Renal cortex interstitium (tissue), 15 donors: ENCODE measurements at places on chromosomes 1 and 21.

DNA sequence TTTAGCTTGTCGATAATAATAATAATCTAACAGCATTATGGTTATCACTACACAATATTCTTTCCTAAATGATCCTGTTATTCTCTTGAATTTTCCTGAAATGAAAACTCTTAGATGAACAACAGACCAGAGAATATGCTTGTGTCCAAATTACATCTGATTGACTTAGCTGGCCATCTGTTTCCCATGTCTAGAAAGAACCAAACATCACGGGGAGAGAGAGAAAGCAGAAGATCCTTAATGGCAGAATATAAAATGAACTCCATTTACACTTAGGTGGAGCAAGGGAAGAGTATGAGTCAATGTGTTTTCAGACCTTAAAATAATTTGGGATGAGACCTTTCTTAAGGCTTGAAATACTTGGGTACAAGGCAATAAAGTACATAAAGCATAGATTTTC is 162.2 kb downstream of the DSCAM start:
- DNase-seq: no peak

- DNase-seq: no peak
Observed at GRCh38 chr1:211529453-211529852, 37.5 kb upstream of the RD3 start.

DNA sequence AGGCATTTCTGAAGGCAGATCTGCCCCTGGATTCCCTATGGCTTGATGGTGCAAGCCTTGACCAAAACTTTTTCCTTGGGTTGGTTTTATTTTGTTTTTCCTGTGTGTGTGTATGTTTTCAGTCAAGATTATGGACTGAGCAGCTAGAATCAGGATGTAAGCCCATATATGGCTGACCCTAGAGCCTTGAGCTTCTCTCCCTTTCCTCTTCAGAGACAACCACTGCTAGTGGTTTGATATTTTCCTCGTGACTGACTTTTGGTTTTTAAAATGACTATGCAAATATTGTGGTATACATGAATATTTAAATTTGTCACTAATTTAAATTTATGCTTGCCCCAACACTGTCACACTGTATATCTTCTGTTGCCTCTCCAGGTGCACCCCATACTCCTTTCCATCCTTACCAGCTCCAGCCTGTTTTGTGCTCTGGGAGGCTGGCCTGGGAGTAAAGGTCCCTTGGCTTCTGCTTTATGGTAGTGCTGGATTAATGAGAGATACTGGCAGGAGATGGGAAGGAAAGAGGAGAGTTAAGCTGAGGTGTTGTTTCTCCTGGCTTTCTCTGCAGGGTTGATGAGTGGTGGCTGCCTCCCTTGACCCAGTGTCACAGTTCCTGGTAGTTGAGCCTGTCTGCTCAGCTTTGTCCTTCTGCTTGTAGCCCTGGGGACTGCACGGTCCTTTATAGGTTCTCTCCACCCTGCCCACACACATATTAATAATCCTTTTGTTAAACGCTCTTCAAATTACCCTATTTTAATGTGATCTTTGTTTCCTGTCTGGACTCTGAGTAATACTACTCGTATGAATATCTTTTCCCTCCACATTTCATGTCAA is 44.4 kb downstream of the RWDD3 start:
- DNase-seq: no peak

DNA sequence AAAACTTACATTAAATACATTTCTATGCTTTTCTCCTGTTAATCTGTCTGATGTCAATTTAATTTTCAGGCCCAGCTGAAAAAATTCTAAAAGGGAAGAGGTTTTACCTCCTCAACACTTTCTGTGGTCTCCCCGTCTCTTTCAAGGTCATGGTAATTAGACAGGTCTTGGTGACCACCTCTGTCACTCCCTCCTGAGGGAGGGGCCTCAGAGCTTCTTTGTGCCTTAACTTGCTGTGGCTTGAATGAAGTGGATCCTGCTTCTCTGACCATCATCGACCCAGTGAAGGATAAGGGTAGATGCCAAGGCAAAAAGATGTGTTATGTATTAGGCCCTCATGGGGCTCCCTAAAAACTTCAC is 40.8 kb upstream of the OSBPL9 start:
- DNase-seq: no peak

DNA sequence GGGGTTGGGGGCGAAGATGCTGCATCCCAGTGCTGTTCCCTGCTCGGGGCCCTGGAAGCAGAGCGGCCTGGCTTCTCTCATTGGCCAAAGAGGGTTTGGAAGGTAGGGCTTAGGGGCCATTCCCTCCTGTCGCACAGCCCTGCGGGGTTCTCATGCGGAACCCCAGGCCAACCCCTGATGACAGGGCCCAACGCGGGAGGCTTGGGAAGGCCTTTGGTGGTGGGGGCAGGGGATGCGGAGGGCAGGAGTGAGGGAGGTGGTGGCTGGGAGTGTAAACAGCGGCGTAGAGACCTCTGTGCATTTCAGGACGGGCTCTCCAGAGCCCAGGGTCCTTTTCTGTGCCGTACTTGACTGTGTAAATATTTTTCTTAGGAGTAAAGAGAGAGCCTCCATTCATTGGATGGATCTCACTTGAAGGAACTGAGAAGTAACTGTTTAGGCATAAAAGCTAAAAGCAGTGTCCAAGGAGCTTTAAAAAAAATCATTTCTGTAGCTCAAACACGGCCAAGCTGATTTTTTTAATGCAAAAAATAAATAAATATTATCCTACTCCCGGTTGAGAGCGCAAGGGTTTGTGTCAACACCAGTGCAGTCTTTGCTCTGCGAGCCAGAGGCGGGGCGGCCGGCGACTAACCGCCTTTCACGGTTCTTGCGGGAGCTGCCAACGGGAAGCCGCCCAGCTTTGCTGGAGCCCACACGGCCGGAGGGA is 169.1 kb downstream of the PRDM16 start:
- DNase-seq: no peak

- DNase-seq: no peak
Observed at GRCh38 chr1:59498640-59499039, 201.7 kb downstream of the FGGY start.

- DNase-seq: no peak
Observed at GRCh38 chr1:59081795-59082194, 215.1 kb upstream of the FGGY start.

GRCh38 chr1:177490036-177490639 is 319.4 kb downstream of the BRINP2 start:
- DNase-seq: no peak

DNA sequence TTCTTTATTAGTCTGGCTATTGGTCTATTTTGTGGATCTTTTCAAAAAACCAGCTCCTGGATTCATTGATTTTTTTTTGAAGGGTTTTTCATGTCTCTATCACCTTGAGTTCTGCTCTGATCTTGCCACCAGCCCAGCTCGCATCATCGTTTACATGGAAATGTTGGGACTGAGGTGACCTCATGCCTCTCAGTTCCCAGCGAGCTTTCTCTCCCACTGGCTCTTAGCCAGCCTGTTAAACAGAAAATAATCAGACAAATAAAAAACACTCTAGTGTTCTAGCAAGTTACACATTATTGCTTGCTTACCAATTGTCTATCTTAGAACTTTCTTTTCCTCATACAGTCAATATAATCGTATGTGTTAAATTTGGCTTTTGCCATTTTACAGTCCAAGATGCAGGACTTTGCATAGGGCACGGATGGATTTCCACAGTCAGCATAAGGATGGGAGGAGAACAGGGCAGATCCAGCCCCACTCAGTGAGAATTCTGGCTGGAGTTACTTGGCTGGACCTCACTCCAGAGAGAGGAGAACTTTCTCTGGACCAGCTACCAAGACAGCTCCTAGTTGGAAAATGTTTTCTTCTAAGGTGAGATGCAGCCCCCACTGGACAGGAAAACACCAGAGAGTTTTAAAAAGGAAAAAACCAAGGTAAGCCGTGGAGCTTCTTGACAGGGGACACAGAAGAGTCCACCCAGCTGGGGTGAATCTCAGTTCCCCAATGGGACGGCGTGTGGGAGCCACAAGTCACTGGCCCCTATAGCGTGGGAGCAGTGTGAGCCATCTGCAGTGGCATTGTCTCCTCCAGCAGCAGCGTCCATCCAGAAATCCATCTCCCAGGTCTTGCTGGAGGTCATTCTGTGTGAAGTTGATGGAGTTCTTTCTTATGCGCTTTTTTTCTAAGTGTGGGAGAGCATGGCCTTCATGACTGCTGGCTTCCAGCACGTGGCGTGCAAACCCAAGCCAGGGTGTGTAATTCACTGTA is 17.6 kb downstream of the PGBD2 start:
- no peak for DNase-seq

- no peak for DNase-seq
Observed at GRCh38 chr1:38062361-38063288, 16.0 kb upstream of the POU3F1 start.

DNA sequence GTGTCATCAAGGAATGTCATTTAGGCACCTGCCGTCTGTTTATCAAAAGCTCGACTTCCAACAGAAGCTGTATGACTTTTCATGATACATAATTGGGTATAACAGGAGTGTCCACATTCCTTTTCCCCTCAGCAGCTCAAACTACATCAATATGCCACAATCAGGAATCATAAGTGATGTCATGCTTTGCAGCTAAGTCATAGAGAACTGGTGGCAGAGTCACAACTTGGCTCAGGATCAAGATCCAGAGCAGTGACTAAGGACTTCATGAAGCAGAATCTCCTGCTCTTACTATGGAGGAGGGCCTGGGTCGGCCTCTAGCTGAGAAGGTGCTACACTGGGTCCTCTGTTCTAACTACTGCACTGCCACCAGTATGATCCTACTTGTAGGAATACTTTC is 36.5 kb upstream of the AGBL4 start:
- DNase-seq: no peak

DNA sequence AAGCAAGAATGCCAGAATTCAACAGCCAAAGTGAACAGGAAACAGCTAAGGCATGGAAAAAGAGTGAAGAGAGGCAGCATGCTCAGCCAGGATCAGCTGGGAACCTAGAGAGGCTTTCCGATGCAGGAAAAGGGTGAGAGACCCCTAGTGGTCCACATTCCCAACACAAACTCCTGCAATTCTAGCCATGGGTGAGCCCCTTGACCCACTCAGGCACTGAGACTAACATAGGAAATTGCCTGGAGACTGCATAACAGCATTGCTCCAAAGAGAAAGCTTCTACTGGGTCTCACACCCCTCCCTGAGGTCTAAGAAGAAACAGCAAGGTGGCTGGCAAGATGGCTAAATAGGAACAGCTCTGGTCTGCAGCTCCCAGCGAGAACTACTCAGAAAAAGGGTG is 123.2 kb downstream of the LHX8 start:
- DNase-seq: no peak

- no peak for DNase-seq
Observed at GRCh38 chr21:21051109-21052055, 53.2 kb downstream of the NCAM2 start.

- no peak for DNase-seq
Observed at GRCh38 chr1:202143011-202143767, 1.3 kb downstream of the ARL8A start.

DNA sequence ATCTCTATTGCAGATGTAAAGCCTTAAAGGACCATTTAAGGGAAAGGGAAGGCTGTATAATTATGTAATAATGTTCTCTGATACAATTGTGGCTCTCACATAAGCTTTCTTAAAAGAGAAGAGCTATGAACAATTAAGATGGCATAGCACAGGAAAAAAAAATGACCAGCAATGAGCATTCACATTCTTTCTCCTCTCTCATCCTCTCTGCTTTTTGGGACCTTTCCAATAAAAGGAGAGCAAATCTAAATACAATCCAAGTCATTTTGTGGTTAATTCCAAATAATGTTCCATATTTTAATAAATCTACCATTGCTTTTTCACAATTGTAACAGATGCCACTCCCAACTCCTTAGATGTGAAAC is 23.5 kb downstream of the SMYD3 start:
- no peak for DNase-seq

DNA sequence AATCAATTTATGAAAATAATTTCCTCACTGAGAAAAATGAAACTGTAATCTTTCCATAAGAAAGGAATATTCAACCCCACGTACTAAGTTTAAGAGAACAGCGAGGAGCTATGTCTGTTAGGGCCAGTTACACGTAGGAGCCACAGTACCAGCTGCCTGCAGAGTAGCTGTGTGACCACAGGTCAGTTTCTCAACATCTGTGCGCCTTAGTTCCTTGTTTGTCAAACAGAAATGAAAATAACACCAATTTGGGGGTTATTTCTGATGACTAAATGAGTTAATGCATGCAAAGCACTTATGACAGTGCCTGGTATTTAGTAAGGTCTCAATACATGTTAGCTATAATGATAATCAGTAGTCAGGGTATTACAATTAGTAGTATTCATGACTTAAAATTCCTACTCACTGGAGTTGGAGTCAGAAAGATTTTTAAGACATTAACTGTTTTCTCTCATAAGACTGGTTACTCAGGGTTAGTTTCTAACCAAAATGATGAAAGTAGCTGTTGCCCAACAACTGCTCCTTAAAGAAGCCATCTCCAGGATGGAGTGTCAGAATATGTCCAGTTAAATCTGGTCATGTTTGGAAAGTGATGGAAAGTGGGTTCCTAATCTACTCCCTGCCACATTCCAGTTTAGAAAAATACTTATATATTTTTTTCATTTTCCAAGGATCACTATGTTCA is 85.8 kb upstream of the ZNF648 start:
- no peak for DNase-seq

DNA sequence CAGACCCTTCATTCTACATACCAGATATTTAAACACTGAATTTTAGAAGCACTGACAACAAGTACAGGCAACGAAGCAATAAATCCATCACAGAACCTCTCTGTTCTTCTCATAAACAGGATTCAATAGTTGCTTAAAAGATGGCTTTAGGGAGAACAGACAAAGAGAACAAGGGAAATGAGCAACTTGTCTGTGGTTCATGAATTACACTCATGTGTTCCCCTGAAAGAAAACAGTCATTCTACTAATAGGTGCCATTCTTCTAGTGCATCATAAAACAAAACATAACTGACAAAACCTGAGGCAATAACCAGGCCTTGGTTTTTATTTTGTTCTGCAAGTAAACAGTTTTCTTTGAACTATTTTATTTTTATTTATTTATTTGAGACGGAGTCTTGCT is 6.8 kb downstream of the GNL2 start:
- no peak for DNase-seq

GRCh38 chr21:27261676-27262075 is 294.8 kb upstream of the ADAMTS5 start:
- no peak for DNase-seq

GRCh38 chr1:203073469-203073868 is 12.3 kb downstream of the MYOG start:
- DNase-seq: no peak

GRCh38 chr1:56074007-56074651 is 505.2 kb downstream of the PLPP3 start:
- DNase-seq: peak; percentile 38

GRCh38 chr1:88685259-88685620 is 1.2 kb downstream of the PKN2 start:
- no peak for DNase-seq

- DNase-seq: no peak
Observed at GRCh38 chr21:42316891-42317290, 1.7 kb upstream of the TFF3 start.

- no peak for DNase-seq
Observed at GRCh38 chr1:229119876-229120275, 151.0 kb upstream of the RAB4A start.
